Skeletal muscle cell (primary cell): ENCODE measurements at places on chromosomes 1 and 21.

GRCh38 chr1:48775831-48776392, 779 bp downstream of the BEND5 start:
- no peak for DNase-seq

DNA sequence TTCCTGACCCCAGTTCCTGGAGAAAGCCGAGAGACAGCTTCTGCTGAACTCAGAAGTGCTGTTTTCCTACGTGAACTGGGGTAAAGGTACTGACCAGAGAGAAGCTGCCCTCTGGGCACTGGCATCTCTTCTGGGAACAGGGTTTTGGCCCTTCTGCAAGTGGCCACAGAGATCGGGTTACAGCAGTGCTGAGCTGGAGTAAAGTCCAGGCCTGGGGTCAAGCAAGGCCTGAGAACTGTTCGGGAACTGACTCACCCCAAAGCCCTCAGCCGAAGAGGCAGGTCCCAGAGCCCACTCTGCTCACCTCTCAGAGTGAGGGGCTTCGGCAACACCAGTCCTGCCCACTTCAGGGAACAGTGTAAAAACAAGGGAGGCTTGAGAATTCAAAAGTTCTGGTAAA, 177.2 kb upstream of the RUNX1 start:
- DNase-seq, result no peak

DNA sequence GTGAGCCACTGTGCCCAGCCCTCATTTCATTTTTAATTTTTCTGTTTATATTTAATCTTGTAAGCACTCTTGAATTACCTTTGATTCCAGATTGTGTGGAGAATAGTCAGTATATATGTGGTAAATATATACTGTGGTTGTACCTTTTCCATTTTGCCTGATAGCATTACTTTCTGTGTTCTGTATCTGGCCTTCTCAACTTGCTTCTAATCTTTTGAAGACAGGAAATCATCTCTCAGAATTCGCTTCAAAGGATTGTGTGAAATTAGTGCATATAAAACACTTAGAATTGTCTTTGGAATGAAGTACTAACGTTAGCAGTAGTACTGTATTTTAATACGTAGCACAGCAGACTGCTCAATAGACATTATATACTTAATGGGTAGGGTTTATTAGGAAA, 37.9 kb downstream of the PPP2R5A start:
- DNase-seq, result no peak

- DNase-seq, result no peak
Measured at GRCh38 chr1:100959502-100960060, 63.7 kb downstream of the SLC30A7 start.

GRCh38 chr1:9881838-9882249, 28.2 kb downstream of the CTNNBIP1 start:
- DNase-seq, result no peak

DNA sequence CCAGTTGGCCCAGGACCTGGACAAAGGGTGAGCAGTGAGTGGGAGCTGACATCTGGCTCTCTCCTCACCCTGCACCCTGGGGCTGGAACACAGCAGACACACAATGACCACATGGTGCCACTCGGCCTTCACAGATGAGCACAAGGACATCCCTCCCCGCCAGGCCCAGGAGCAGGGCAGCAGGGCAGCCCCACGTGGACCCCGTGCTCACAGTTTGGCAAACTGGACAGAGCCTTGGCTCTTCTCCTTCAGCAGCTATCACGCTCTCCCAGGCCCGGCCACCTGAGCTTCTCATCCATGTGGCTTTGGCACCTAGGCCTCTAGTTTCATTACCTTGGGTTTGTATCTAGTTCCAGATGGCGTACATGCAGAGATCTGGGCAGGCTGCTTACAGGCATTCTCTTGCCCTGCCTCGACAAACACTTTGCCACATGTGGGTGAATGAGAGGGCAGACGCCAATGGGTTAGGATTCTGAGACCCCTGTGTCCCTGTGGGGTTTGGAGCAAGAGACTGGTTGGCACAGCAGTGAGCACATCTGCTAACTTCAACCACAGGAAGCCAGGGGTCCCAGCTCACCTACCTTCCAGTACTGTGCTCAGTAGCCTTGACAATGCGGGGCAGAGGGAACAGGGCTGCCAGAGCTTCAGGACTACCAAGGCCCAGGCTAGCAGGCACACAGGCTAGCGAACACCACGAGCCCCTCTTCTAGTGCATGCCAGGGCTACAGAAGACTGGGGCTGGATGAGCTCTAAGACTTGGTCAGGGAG, 3.4 kb upstream of the PTPRF start:
- DNase-seq, result no peak

- DNase-seq, result no peak
Measured at GRCh38 chr1:228226956-228227791, 19.3 kb downstream of the OBSCN start.

- no peak for DNase-seq
Measured at GRCh38 chr1:84797603-84798002, 95.4 kb downstream of the LPAR3 start.
